Adrenal gland (tissue), 19 donors: ENCODE measurements at places on chromosomes 1 and 21. TPM values are rescaled to one million over a fixed set of nuclear protein-coding genes. Genes with fewer than 3 reads are reported as not detected.

- no peaks in the 10 kb centered on the region for H3K4me1 ChIP-seq
- H3K27ac ChIP-seq, result no peak overlapping the region
- no peaks in the 10 kb centered on the region for H3K27me3 ChIP-seq
- DNase-seq, result no peak
Measured at GRCh38 chr1:228987736-228988506, 252.6 kb downstream of the RHOU start.

DNA sequence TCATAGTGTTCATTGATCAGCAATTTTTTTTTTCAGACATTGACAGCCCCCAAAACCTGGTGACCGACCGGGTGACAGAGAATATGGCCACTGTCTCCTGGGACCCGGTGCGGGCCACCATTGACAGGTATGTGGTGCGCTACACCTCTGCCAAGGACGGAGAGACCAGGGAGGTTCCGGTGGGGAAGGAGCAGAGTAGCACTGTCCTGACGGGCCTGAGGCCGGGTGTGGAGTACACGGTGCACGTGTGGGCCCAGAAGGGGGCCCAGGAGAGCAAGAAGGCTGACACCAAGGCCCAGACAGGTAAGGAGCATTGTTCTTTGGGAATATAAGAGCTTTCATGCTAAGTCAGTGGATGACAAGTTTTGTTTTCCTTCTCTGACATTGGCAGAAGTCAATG, 49.3 kb downstream of the TNN start:
- no peaks in the 10 kb centered on the region for H3K4me1 ChIP-seq
- no peak overlapping the region for H3K27ac ChIP-seq
- DNase-seq, result no peak
- no peaks in the 10 kb centered on the region for H3K27me3 ChIP-seq
- H3K4me3 ChIP-seq, result no peak overlapping the region

- H3K4me3 ChIP-seq, result no peak overlapping the region
- no peaks in the 10 kb centered on the region for H3K36me3 ChIP-seq
- H3K4me1 ChIP-seq, result peaks cover 3% of the 10 kb centered on the region
- no peak for DNase-seq
- no peaks in the 10 kb centered on the region for H3K27me3 ChIP-seq
Measured at GRCh38 chr1:82218846-82219245, 418.1 kb downstream of the ADGRL2 start.

- H3K27me3 ChIP-seq, result no peaks in the 10 kb centered on the region
- no peak overlapping the region for H3K4me3 ChIP-seq
- no peak overlapping the region for H3K27ac ChIP-seq
Measured at GRCh38 chr1:229059671-229060539, 211.0 kb upstream of the RAB4A start.

DNA sequence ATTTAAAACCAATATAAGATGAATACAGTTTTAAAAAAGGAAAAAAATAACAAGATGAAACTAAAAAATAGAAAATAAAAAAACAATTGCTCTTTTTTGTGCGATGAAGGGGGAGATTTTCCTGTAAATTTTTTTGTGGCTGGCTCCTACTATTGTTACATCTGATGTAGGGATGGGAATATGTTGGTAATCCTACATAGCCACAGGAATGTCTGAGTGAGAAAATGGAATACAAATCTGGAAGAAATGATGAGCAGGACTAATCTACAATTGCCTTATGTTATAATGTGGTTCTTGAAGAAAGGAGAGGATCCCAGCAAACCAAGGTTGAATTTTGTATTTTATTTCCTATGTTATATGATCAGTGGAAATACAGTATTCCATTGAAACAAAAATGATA, 40.9 kb downstream of the ATP6V1G3 start:
- no peaks in the 10 kb centered on the region for H3K4me1 ChIP-seq
- H3K27me3 ChIP-seq, result no peaks in the 10 kb centered on the region
- no peak for DNase-seq
- H3K27ac ChIP-seq, result no peak overlapping the region

DNA sequence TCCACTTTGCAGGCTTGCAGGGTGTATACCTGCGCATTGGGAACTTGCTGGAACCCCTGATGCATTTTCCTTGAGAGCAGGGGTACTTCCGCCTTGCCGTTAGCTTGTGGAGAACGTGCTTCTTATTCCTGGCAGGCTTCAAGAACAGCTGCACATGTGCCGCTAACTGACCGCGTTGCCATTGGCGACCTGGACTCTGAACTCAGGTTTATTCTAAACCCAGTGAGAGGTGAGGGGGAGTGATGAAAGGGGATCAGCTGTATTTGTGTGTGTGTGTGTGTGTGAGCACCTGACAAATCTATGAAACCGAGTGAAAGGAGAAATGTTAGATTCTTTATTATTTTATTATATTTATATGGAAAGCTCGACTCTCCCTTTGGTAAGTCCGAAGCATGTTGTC, 128.6 kb downstream of the HUNK start:
- H3K4me3 ChIP-seq, result no peak overlapping the region
- no peak overlapping the region for H3K27ac ChIP-seq
- H3K27me3 ChIP-seq, result no peaks in the 10 kb centered on the region
- no peaks in the 10 kb centered on the region for H3K4me1 ChIP-seq

DNA sequence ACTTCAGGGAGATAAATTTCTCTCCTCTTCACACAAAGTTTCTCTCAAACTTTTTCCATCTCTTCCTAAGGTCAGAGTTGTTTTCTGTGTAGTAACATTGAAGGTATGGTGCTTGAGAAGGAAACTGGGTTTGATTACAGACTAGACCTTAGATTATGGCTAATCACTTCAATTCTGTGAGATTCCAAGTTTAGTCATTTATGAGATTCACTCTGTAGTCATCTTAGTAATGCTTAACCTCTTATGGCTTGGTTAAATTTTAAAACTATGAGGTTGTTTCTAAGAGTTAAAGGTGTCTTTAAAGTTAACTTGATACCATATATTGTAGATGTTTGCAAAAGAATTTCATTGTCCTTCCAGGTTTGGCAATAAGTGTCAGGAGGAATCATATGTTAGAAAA, 1092.2 kb downstream of the KCNT2 start:
- H3K27me3 ChIP-seq, result no peaks in the 10 kb centered on the region
- H3K27ac ChIP-seq, result no peak overlapping the region
- H3K4me1 ChIP-seq, result no peaks in the 10 kb centered on the region

GRCh38 chr1:46179138-46180081, 3.1 kb upstream of the P3R3URF start:
- peak; percentile 91 for DNase-seq
- no peaks in the 10 kb centered on the region for H3K36me3 ChIP-seq
- peaks cover 15% of the 10 kb centered on the region for H3K4me1 ChIP-seq
- H3K4me3 ChIP-seq, result no peak overlapping the region
- H3K27ac ChIP-seq, result no peak overlapping the region
- H3K27me3 ChIP-seq, result no peaks in the 10 kb centered on the region

DNA sequence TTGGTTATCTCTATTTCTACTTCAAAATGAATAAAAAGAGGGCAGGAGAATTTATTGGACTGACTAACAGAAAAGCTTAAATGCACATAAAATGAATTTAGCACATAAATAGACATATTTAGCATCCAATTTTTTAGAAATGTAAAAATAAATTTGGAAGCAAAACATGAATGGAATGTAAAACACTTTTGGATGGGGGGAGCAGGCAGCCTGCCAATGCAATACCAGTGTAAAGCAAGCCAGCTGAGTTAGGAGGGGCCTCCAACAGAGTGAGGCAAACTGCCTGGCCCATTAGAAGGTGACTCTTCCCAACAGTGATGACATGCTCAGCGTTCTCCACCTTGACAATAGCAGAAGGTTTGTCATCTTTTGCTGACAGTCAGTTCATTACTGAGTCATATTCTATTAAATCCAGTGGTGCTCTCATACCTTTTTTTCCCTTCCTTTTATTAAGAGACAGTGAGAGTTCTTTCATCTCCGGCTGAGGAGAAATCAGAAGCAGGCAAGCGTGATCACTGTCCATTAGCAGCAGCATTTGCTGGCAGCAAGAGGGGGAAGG, 19.5 kb upstream of the EXO1 start:
- H3K27me3 ChIP-seq, result no peaks in the 10 kb centered on the region
- no peaks in the 10 kb centered on the region for H3K36me3 ChIP-seq
- no peak overlapping the region for H3K4me3 ChIP-seq
- DNase-seq, result no peak

DNA sequence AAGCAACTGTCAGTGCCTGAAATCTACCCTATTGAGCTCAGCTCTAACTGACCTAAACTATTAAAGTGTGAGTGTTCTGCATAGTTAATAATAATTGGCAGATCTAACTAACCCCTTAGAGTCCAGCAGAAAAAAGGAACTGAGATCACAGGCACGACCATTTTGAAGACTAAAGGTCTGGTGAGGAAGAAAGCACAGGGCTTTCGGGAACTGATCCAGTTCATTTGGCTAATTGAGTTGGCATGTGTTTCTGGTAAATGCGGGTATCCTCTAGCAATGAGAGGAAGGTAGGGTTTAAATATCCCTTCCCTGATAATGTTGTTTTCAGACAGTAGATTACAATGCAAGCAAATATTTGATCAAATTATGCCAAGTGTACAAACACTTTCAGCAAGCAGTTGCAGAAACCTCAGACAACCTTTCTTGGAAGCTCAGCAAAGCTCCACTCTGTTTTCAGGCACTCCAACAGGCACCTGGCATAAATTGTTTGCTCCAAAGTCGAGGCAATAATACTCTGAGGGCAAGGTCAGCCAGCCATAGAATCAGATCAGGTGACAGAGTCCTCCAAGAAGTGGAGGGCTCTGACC, 100.8 kb downstream of the KCNK1 start:
- H3K4me3 ChIP-seq, result no peak overlapping the region
- H3K27ac ChIP-seq, result no peak overlapping the region
- H3K36me3 ChIP-seq, result no peaks in the 10 kb centered on the region
- no peaks in the 10 kb centered on the region for H3K27me3 ChIP-seq

- no peak overlapping the region for H3K4me3 ChIP-seq
- H3K4me1 ChIP-seq, result peaks cover 10% of the 10 kb centered on the region
- no peaks in the 10 kb centered on the region for H3K36me3 ChIP-seq
- no peak for DNase-seq
Measured at GRCh38 chr1:6365047-6365446, 28.5 kb downstream of the ACOT7 start.

GRCh38 chr21:37074546-37074945, 1.5 kb downstream of the TTC3 start:
- peak overlapping the region; percentile 91 for H3K4me3 ChIP-seq
- H3K27ac ChIP-seq, result peak overlapping the region; percentile 99
- no peaks in the 10 kb centered on the region for H3K36me3 ChIP-seq
- H3K27me3 ChIP-seq, result no peaks in the 10 kb centered on the region
- no peak for DNase-seq

DNA sequence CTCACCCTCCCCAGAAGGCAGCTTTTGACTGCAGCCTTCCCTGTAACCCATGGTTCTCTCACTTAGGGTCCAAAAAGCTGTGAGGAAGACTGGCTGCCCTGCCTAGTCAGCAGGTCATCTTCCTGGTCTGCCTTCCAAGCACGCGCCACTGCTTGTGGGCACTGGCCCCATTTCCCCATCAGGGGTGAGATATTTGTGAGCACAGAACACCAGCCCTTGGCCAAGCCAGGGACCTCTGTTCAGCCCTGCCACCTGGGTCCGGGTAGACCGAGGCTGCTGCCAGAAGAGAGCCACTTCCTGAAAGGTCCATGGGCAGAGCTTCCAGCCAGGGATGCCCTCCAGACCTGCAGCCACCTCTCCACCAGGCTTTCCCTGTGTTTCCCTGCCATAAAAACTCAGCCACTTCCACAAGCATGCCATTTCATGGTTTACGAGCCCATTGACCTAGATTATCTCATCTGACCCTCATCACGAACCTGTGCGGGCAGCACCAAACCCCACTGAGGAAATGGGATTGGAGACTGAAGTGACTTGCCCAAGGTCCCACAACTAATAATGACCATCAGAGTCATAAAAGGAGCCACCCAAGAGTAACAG, 40.5 kb downstream of the GLIS1 start:
- no peak for DNase-seq
- H3K4me1 ChIP-seq, result no peaks in the 10 kb centered on the region
- no peak overlapping the region for H3K4me3 ChIP-seq
- H3K27me3 ChIP-seq, result no peaks in the 10 kb centered on the region
- no peaks in the 10 kb centered on the region for H3K36me3 ChIP-seq

DNA sequence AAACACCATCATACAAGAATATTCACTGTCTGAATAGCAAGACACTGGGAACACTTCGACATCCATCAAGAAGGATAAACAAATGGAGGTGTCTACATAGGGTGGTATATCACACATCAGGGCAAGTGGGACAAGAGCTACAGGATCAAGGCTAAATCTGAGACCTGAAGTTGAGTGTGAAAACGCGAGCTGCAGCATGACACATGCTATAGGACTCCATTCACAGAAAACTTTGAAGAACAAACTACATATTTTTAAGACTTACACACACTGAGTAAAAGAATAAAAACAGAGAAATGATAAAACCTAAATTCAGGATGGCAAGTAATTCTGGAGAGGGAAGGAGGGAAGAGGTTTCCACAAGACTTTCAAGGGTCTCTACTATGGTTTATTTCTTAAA, 2.1 kb downstream of the TTC39A start:
- no peaks in the 10 kb centered on the region for H3K4me1 ChIP-seq
- H3K36me3 ChIP-seq, result no peaks in the 10 kb centered on the region
- DNase-seq, result no peak

DNA sequence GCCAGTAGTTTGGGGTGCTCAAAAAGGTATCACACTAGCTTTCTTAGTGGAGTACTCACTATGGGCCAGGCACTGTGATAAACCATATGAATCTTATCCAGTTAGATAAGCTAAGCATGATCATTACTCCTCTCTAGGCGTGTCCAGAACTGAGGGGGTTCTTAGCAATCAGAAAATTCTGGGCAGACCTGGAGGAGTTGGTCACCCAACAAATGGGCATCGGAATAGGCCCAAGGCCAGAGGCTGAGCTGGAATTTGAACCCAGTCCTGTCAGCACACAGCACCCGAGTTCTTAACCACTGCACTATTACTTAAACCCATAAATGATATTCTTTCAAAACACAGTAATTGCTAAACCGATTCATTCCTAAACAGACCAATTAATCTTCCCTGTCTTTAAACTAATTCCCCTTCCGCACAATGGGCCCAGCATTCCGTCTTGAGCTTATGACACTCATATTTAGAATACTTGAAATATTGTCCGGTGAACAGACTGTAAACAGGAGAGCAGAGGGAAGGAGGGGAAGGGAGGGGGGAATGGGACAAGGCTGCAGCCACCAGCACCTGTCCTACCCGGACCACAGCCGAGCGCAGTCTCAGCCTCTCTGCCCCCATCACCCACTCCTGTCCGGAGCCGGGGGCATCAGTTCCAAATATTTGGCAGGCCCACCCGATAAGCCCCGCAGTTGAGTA, 113.0 kb upstream of the GADD45A start:
- no peaks in the 10 kb centered on the region for H3K36me3 ChIP-seq
- no peak for DNase-seq
- no peak overlapping the region for H3K27ac ChIP-seq
- no peaks in the 10 kb centered on the region for H3K27me3 ChIP-seq
- H3K4me3 ChIP-seq, result no peak overlapping the region
- no peaks in the 10 kb centered on the region for H3K4me1 ChIP-seq

CRABP2 gene
- total RNA-seq, result 3.1 TPM

SPRR2G gene
- not detected for total RNA-seq

EPHA8 gene
- total RNA-seq, result not detected

SDF4 gene
- 165 TPM for total RNA-seq

OLIG2 gene
- not detected for total RNA-seq

HSPB7 gene
- total RNA-seq, result 105 TPM

GJA4 gene
- 46.9 TPM for total RNA-seq

ATPAF1 gene
- total RNA-seq, result 225 TPM
